Fibroblast of skin of right quadriceps (primary cell): ENCODE measurements at places on chromosomes 3 and 15.

GRCh38 chr3:158617982-158618875 lies 26.1 kb upstream of the GFM1 start:
- peak; percentile 1 for DNase-seq

DNA sequence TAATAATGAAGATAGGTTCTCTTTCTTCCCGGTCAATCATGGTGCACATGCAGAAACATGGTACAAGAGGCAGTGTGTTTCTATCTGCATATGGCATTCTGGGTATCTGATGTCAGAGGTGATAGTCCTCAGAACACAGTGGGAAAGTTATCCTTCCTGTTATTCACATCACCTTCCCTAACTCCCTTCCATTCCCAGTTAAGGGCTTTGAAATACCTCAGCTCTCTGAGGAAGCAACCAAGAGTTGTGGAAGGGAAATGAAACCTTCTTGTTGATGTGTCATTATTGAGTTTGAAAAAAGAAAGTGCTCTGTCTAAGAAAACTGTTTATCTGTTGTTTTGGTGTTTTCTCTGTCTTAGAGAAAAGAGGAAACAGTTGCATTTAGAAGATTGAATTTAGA lies 21.9 kb upstream of the P2RY13 start:
- DNase-seq, result no peak

GRCh38 chr3:49865198-49865784 lies 4.4 kb downstream of the CAMKV start:
- DNase-seq, result no peak

DNA sequence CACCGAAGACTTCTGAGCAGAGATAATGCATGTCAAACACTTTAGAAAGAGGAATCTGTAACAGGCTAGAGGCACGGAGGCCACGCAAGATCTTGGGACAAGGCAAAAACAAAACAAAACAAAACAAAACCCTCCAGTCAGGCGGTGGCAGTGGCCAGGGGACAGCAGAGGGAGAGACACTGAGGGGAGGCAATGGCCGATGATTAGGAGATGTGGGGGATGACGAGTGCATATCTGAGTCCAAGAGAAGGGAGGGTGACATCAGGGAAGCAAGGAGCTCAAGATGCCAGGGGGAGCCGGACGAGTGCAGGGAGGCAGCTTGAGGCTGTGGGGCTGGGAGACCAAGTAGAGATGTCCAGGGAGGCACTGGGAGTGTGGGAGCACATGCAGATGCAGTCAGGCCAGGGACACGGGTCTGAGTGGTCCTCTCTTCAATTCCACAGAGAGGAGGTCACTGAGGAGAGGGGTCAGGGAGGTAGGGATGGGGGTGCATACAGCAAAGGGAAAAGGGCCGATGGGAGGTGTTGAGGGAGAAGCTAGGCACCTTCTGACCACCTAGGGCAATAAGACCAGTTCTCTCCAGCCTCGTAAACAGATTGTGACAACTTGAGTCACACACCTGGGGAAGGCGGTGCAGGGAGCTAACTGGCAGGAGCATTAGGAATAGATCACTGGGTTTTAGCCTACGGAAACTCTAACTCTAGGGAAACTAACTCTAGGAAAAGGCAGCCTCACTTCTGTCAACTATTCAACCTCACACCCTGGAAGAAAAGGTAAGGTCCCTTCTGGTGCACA lies 29.6 kb downstream of the SLCO2A1 start:
- no peak for DNase-seq

DNA sequence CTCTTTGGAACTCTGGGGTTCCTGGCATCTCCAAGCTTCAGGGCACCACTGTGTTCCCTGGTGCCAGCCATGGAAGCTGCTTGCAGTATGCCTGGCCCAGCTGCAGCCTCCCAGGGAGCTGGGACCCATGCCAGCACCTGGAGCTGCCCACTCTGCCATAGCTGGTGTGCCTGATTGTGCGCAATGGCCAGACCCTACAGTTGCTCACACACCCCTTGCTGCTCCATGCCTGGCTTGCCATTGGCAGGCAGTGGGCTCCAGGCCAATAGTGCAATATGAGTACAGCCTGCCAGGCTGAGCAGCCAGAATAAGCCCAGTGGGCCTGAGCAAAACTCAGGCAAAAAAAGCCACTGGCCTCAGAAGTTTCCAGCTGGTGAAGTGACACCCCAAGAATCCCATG lies 43.8 kb upstream of the LRRFIP2 start:
- no peak for DNase-seq

- peak; percentile 54 for DNase-seq
These were observed 15.1 kb downstream of the GMNC start for GRCh38 chr3:190847436-190847835.

DNA sequence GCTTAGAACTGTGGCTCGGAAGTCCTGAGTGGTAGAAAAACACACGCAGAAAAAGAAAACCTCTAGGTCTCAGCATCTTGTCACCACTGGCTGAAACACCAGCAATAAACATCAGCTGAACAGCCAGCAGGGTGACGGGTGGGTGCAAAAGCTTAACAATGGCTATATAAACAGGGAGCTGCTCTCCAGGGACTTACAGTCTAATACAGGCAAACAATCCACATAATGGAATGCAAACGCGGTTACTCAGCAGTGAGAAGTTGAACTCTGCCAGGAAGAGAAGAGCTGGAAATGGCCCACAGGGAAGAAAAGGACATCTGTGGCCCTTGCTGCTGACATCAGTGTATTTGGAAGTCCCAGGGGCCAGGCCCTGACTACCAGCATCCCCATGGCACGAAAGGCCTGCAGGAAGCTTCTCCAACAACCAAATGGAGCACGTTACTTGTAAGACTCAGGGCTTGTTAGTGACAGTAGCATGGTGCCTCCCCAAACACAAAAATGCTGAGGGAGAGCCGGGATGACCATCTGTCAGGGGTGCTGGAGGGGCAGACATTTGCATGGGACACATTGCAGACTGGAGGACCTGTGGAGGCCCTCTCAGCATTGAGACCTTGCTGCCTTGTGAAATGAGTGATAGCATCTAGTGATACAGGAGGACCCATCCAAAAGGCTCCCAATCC lies 3.0 kb downstream of the HEG1 start:
- DNase-seq, result peak; percentile 94

DNA sequence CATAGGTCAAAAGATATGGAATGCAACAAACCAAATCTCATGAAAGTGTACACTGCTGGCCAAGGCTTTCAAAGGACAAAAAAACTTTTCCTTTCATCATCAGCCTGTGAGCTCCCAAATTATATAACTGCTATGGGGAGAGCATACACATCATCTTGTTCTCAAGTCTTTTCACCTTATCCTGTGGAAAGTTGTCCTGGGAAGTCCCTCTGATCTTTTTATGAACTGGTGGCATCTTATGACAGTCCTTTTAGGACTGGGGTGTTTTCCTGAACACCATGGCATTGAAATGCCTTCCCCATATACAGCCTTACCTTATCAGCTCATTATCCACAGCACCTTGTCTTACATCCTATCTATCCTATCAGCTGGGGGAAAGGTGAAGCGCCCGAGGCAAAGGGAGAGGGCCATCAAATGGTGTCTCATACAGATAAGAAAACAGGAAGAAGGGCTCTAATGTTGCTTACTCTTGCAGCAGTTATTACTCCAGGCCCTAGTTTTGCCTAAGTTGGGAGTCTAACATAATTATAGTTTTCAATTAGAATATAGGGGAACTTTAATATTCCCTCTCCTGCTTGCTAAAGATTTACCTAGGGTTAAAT lies 61.5 kb upstream of the GOLIM4 start:
- no peak for DNase-seq

DNA sequence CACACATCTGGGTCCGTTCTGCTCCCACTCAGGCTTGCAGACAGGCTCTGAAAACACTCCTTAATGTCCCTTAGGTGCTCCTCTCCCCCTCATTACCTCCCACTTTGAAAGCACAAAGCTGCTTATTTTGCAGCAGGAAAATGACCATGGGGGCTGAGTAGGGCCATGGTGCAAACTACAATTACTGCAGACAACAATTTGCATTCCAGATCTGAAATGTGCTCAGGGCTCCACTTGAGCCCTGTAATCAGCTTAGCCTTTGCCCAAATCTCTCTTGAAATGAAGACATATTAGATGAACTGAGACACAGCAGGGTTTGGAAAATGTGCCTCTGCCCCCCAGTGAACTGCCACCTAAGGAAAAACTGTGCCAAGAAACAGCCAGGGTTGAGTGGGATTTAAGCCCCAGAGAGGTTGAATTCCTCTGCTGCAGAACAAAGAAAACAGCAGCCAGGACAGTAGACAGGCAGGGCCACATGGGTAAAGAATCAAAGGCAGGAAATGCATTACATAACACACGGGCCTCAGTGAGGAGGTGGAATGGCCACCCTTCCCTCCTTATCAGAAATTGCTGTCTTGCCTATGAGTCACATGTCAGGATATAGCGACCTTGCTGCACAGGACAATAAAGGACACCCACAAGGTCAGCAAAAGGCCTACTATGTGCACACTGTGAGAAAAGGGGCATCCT lies 126.8 kb upstream of the ARHGEF3 start:
- peak; percentile 22 for DNase-seq
